ENCODE measurements at places on chromosomes 6 and 20.

- no peak for DNase-seq
These were observed 71.1 kb upstream of the PMEPA1 start for GRCh38 chr20:57780906-57781305.

DNA sequence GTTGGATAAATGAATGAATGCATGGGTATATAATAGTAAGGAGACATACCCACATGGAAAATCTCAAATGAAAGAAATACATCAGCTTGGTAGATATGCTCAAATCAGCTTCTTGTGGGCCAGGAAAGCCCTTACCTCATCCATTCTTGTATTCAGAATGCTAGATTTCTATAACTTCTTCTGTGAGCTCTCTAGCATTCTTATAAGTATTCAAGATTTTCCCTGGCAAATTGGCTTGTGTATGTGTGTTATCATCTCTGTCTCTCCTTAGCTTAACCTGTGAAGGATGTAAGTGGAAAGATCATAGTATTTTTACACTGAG, 100.8 kb downstream of the OR2B2 start:
- no peak for DNase-seq

DNA sequence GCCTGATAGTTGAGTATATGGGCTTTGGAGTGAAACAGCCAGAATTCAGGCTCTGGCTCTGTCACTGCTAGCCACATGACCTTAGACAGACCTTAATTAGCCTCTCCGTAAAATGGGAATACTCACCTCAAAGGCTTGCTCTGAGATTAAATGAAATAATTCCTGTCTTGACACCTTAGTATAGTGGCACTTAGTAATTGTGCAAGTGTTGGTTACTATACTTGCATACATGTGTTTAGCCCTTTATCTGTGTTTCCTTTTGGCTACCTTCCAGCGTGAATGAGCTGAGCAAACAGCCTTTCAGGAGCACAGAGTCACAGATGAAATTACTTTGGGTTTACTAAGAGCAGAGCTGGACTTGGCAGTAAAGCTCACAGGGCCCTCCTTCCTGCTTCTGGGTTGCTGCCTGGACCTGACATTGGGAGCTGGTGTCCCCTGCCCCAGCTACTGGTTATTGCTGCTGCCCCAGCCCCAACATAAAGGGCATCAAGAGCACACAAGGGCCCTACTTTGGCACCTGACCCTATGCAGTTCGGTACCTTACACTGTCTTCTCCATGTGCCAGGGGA, 32.8 kb downstream of the CD164 start:
- DNase-seq, result peak; percentile 75

GRCh38 chr6:169830876-169831275, 79.5 kb downstream of the ERMARD start:
- DNase-seq, result no peak

DNA sequence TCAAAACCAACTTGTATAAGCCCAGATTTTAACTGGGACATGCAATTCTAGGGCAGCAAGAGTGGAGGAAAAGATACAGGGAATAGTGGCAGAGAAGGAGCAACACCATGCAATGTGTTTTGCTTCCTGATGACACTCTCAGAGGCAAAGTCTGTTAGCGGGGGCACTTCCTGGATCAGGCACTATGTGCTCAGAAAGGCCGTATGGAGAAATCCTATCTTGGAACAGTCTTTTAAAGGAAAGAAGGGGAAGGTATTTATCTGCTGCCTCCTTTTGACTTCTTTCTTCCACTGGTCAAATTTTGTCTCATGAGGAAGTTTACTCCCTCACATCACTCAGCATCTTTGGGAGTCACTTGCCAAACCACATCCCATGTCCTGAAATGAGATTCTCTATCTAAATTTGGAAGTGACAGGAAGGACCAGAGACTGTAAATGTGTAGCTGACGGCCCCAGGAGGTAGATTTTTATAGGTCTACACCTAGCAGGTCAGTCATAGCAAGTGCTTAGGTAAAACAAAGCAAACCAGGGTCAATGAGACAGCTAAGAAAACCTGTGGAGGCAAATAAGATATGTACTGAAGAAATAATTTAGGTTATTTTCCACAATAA, 91.7 kb upstream of the ELOVL5 start:
- DNase-seq, result no peak

DNA sequence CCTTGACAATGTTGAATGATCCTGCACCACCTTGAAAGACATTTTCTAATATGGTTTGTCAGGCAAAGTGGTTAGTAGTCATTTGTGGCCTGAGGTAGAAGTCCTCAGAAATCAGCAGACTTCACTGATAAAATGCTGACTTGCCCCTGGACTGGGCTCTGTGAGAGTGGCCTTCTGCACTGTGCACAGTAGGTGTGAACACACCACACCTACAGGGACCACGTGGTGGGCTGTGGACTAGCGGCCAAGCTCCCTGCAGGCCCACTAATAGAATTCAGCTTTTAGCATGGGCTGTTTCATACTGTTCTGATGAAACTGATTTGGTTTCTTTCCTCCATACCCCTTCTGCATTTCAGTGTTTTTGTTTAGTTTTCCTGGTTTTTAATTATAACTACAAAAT, 7.3 kb downstream of the BPHL start:
- DNase-seq, result no peak

DNA sequence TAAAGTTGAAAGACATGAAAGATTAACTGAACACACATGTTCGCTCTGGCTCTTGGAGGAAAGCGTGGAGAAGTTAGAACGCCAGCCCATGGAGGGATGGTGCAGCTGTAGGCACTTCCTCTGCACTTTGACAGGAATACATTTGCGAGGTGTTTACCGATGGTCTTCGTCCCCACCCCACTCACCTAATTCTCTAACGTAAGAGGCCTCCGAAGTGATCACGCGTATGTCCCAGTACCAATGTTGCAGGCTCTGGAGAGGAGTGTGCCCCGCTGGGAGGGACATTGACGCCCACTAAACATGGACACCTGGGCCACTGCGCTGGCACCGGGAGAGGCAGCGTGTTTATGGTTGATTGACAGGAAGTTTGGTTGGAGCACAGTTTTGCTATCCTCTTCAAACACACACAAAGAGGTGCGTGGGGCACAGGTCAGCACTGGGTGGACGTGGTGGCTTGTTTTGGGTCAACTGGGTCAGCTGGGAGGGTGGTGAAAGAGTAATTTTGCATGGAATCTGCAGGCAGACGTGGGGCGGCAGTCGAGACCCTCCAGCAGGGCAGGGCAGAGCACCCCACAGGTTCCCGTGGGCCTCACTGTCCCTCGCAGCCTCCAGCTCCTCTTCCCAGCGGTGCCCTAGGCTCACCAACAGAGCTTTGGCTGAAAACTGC, 110.1 kb downstream of the DLL1 start:
- no peak for DNase-seq

GRCh38 chr20:11219192-11219591, 545.4 kb upstream of the JAG1 start:
- no peak for DNase-seq

- DNase-seq, result no peak
These were observed 3.0 kb downstream of the CFB start for GRCh38 chr6:31948753-31949413.

GRCh38 chr6:140463312-140463710, 1088.9 kb upstream of the CITED2 start:
- no peak for DNase-seq

DNA sequence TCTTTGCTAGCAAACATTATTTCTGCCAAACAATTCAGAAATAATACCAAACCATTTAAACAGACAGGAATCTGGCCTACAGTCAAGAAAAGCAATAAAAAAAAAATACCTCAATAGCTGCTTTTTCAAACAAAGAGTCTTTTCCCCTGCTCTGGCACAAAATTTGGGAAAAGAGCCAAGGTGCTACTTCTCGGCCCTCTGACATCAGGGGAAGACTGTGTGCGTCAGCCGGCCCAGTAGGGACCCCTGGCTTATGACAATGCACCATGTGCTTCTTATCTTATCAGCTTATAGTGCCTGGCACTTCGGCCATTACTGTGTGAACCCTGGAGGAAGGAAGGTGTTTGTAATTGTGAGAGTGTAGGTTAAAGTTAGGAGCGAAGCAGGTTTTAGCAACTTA, 89.4 kb downstream of the PDE10A start:
- DNase-seq, result peak; percentile 56

DNA sequence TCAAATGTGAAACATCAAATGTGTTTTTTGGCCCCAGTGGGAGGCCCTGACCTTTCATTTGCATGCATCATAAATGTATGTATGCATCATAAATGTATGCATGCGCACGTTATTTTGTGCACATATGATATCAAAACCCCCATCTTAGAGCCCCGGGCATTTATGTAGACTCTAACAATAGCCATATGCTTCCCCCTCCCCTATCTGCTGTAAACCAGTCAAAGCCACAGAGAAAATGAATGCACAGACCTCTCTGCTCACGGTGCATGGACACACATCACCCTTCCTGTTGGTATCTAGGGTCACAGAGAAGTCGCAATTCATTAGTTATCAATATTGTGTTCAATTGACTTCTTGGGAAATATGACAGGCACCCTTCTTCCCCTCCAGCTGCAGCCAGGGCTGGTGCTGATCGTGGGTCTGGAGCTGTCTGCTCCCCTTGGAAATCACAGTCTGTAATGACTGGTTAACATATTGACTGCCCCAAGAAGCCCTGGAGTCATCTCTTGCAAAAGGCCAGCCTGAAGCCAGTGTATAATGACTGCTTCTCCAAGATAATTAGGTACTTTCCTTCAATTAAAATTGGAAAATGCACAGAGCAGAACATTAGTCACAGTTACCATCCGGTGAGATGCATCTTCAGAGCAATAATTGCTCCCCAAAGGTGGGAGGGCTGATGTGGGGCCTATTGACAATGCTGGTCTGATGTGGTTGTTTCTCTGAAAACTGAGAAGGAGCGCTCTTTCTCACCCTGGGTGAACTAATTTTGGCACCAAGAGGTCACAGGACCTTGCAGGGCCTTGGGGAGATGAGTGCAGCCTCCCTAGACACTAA, 532.2 kb downstream of the CDH26 start:
- no peak for DNase-seq

DNA sequence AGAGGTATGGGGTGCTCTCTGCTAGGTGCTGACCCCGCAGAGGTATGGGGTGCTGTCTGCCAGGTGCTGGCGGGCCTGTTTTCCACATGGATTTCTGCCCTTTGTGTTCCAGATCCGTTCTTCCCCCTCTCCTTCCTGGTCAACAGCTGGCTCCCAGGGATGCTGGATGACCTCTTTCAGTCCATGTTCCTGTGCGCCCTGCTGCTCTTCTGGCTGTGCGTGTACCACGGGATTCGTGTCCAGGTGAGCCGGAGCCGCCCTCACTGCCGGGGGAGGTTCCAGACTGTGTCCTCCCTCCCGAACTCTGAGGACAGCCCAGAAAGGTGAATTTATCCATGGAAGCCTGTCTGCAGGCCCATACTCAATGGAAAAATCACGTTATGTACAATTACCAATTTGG, 36.3 kb downstream of the DYNLT1 start:
- no peak for DNase-seq
